ENCODE measurements at places on chromosomes 7 and 10. TPM values are rescaled to one million over a fixed set of nuclear protein-coding genes. Genes with fewer than 3 reads are reported as not detected.

- peak overlapping the region; percentile 92 for H3K4me3 ChIP-seq
- peak overlapping the region; percentile 98 for H3K27ac ChIP-seq
- peaks cover 22% of the 10 kb centered on the region for H3K27me3 ChIP-seq
- DNase-seq = no peak
Measured at GRCh38 chr10:21508706-21509331, 16.7 kb downstream of the SKIDA1 start.

Gene NPFFR1
- not detected for total RNA-seq

DNA sequence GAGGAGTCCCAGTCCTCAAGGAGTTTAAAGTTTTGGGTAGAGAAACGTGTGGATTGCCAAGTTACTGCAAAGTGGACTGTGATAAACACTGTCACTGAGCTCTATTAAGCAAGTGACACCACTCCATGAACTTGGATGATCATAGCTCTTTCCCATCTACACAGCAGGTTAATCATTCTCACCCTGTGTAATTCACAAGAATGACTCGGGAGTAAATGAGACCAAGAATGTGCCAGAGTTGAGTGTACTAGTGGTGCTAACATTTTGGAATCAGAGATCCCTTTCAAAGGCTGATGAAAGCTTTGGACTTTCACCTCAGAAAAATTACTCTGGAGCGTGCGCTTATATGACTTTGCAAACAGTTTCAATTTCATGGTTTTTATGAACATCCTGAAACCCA lies 80.8 kb downstream of the RBM20 start:
- peaks cover 26% of the 10 kb centered on the region for H3K4me1 ChIP-seq
- no peaks in the 10 kb centered on the region for H3K36me3 ChIP-seq
- DNase-seq = no peak
- peaks cover 6% of the 10 kb centered on the region for H3K27me3 ChIP-seq
- no peak overlapping the region for H3K27ac ChIP-seq

DNA sequence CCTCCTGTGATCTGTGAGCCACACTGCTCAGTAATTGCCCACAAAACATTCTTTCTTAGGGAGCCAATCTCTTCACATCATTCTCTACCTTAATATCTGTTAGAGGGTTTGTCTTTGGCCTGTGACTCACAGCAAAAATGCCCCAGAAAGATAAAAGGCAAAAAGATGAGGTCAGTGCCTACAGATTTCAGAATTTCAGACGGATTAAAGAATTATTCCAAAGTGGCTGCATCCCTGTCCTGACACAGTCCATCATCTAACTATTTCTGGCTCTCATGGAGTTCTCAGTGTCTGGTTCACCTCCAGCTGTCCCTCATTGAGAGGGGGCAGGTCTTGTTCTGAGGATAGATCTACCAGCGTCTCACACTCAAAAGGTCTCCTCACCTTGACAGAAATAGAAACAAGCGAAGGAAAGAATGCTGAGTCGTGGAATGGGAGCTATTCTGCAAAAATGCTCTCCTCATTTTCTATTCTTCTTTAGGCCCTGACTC lies 138.5 kb upstream of the AOAH start:
- no peak overlapping the region for H3K27ac ChIP-seq
- no peak overlapping the region for H3K4me3 ChIP-seq
- peaks cover 10% of the 10 kb centered on the region for H3K27me3 ChIP-seq
- H3K4me1 ChIP-seq = peaks cover 21% of the 10 kb centered on the region
- DNase-seq = no peak

DNA sequence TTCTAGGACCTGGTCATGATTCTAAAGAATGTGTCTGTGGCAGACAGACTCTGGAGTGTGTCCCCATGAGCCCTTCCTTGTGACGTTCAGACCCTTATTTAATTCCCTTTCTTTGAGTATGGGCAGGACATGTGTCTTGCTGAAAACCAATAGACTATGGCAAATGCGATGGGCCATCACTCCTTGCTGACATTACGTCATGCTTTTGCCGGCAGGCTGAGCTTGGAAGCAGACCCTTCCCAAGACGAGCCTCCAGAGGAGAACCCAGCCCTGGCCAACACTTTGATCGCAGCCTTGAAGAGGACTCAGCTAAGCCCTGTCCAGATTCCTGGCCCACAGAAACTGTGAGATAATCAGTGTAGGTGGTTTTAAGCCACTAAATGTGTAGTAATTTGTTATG lies 18.4 kb upstream of the TMEM236 start:
- H3K4me3 ChIP-seq = no peak overlapping the region
- DNase-seq = no peak
- H3K27me3 ChIP-seq = no peaks in the 10 kb centered on the region
- H3K27ac ChIP-seq = no peak overlapping the region

Gene MBL2
- total RNA-seq = not detected

GRCh38 chr10:131480861-131481260 lies 169.3 kb upstream of the TCERG1L start:
- no peak overlapping the region for H3K27ac ChIP-seq
- peaks cover 2% of the 10 kb centered on the region for H3K27me3 ChIP-seq
- H3K36me3 ChIP-seq = peaks cover 17% of the 10 kb centered on the region
- H3K4me3 ChIP-seq = no peak overlapping the region
- DNase-seq = no peak

- H3K4me3 ChIP-seq = no peak overlapping the region
- peaks cover 4% of the 10 kb centered on the region for H3K4me1 ChIP-seq
- H3K27ac ChIP-seq = no peak overlapping the region
- DNase-seq = no peak
- peaks cover 2% of the 10 kb centered on the region for H3K27me3 ChIP-seq
Measured at GRCh38 chr10:77164616-77165311, 472.8 kb downstream of the KCNMA1 start.

DNA sequence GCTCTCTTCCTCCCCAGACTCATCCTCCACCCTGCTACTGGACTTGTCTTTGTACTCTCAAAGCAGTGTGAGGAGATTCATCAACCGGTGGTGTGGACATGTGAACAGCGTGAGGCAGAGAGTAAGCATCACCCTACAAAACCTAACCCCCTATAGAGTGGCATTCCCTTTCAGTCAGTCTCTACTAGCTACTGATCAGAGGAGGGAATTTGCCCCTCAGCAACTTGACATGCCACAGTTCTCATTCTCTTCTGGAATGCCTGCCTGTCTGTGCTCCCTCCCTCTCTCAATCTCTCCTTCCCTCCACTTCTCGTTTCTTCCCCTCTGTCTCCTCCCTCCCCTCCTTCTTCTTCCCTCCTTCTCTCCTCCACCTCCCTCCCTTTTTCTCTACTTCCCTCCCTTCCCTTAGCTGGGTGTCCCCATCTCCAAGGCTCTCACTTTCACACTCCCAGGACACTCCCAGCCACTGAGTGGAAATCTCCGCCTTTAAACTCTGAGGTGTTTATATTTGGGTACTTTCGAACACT lies 24.6 kb downstream of the H2AZ2 start:
- H3K27ac ChIP-seq = peak overlapping the region; percentile 38
- H3K27me3 ChIP-seq = peaks cover 7% of the 10 kb centered on the region
- no peak for DNase-seq
- no peaks in the 10 kb centered on the region for H3K36me3 ChIP-seq
- peaks cover 25% of the 10 kb centered on the region for H3K4me1 ChIP-seq
- no peak overlapping the region for H3K4me3 ChIP-seq

DNA sequence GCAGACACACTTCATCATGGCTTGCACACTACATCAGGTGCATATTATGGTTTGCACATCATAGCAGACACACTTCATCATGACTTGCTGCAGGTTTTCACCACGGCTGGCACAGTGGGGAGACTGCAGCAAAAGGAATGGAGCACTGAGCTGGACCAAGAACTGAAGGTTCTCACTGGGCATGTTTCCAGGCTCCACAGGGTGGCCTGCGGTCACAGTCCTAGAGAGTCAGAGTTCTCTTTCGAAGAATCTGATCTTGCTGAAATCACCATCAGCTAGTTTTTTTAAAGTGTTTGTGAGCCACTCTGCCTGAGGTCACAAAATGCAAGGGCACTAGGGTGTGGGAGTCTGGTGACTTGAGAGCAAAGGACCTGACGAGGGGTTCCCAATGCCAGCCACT lies 140.4 kb upstream of the NPY start:
- no peak overlapping the region for H3K4me3 ChIP-seq
- DNase-seq = no peak
- H3K4me1 ChIP-seq = no peaks in the 10 kb centered on the region
- H3K27ac ChIP-seq = no peak overlapping the region
- H3K27me3 ChIP-seq = no peaks in the 10 kb centered on the region

GRCh38 chr10:120478386-120478785 lies 21.4 kb downstream of the PLPP4 start:
- H3K36me3 ChIP-seq = peaks cover 7% of the 10 kb centered on the region
- no peak for DNase-seq
- no peak overlapping the region for H3K4me3 ChIP-seq
- H3K27ac ChIP-seq = no peak overlapping the region
- no peaks in the 10 kb centered on the region for H3K4me1 ChIP-seq
- H3K27me3 ChIP-seq = no peaks in the 10 kb centered on the region

GRCh38 chr7:45660201-45660900 lies 86.2 kb downstream of the ADCY1 start:
- H3K4me1 ChIP-seq = peaks cover 12% of the 10 kb centered on the region
- peak overlapping the region; percentile 59 for H3K27ac ChIP-seq
- DNase-seq = no peak
- H3K4me3 ChIP-seq = peak overlapping the region; percentile 15
- H3K27me3 ChIP-seq = peaks cover 17% of the 10 kb centered on the region

DNA sequence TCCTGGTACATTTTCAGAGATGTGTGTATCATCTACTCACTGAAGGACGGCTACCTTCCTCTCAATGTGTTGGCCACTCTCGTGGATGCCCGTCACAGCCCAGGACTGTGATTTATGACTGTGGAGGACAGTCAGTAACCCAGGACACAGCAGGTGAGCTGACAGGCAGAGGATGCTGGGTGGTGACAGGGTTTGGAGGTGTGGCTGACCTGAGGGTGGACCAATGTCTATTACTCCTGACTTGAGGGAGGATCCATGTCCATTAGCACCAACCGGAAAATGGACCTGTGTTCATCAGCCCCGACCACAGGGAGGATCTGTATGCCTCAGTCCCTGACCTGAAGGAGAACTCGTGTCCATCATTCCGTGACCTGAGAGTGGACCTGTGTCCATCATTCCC lies 96.1 kb downstream of the ADCY1 start:
- no peak overlapping the region for H3K4me3 ChIP-seq
- H3K4me1 ChIP-seq = no peaks in the 10 kb centered on the region
- H3K27me3 ChIP-seq = no peaks in the 10 kb centered on the region
- H3K27ac ChIP-seq = no peak overlapping the region
- no peak for DNase-seq
- no peaks in the 10 kb centered on the region for H3K36me3 ChIP-seq
